ENCODE measurements at places on chromosomes 2 and 18.
A peak's percentile ranks its signal among the peaks of the same experiment; 100 is the strongest.

- DNase-seq: no peak
Observed at GRCh38 chr2:232659359-232659758, 26.0 kb downstream of the EFHD1 start.

DNA sequence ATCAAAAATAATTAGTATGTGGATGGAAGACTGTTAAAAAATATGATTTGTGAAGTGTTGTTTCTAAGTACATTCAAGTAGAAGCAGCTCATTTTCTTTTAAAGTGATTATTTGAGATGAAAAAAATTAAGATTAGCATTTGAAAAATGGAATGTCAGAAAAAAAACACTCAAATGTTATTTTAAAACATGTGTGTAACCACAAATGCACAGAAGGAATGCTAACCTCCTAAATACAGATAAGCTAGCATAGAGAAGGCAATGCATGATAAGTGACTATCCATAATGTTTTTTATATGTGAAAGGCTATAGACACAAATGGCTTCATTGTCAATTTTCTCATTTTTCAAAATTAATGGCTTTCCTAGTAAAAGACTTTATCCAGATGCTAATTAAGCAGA lies 198.9 kb downstream of the NYAP2 start:
- DNase-seq: no peak

DNA sequence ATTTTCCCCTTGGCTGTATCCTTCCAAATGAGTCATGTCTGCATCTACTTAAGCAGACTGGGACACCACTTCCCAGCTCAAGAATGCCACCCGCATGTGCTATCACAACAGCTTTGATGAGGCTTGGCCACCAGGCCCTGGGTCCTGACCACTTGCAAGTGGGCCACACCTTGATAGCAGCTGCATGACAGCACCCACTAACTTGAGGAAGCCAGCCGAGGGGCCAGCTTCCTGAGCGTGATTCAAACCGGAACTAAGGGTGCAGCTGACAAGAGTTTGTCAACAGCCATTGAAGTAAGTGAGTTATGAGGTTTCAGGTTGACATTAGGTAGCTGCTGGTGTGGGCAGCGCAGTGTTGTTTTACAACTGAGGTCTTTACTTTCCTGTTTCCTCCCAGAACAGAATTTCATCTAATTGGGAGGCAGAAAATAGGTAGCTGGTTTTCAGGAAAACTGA lies 54.4 kb downstream of the EPHA4 start:
- peak; percentile 34 for DNase-seq

GRCh38 chr2:100875516-100876230 lies 55.7 kb downstream of the NPAS2 start:
- no peak for DNase-seq

GRCh38 chr18:64919971-64920570 lies 771.2 kb upstream of the LINC00305 start:
- DNase-seq: no peak

DNA sequence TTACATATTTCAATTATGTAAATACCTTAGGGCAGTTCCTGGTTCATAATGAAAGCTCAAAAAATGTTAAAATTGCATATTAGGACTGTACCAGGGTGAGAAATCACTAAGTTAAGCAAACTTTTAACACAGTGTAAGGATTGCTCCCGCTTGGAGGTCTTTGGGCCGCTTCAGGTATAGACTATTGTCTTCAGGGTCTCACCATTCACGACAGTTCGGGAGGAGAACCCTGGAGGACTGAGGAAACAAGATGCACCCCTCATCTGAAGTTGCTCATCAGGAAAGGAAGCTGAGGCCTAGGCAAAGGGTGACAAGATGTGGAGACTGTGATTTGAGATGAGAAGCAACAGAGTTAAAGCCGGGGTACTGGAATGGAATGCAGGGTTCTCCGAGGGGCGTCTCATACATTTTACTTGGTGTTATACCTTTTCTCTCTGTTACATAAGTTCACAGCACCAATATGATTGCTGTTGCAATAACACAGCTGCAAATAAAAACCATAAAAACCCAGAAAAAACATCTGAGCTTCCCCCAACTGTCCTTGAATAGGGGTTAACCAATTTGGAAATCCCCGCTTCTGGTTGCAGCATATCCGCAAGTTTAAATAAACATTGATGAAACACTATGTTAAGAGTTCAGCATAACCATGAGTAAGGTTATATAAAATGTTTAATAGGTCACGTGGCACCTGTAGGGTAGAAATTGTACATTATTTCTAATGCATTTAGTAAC lies 40.1 kb downstream of the FBXO48 start:
- peak; percentile 21 for DNase-seq

DNA sequence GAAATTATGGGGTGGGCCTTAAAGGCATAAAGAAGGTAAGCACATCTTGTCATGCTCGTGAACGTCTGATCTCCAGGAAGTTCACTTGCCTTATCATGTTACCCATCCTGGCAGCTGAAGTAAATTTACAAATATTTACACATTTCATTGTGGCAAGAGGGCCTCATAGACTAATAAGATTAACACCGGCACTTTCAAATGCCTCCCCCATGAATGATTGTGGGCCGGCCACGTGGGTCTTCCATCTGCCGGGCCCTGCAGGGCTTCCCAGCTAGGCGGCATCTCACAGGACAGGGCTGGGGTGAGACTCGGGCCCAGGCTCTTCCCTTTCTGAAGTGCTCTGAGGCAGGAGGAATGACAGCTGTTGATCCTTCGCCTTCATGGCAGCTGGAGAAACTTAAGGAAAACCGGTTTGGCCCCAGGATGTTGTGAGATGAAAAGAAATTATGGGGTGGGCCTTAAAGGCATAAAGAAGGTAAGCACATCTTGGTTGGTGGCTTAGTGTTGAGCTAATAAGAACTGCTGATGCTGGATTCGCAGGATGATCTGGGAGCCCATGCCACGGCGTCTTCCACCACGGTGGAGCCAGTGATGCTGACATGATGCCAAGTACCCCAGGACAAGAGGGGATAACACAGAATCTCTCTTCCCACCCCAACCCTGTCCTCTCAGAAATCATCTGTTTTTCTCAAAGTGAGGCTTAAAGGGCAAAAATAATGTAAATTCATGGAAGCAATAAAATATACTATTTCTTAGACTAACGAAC lies 176.3 kb downstream of the SEPTIN10 start:
- DNase-seq: no peak

GRCh38 chr2:168727904-168728470 lies 74.5 kb upstream of the NOSTRIN start:
- no peak for DNase-seq
